ENCODE measurements at places on chromosomes 2 and 18. TPM values are rescaled to one million over a fixed set of nuclear protein-coding genes. Genes with fewer than 3 reads are reported as not detected.
A peak's percentile ranks its signal among the peaks of the same experiment; 100 is the strongest.

The ACVR1 gene
- total RNA-seq = 27.6 TPM

DNA sequence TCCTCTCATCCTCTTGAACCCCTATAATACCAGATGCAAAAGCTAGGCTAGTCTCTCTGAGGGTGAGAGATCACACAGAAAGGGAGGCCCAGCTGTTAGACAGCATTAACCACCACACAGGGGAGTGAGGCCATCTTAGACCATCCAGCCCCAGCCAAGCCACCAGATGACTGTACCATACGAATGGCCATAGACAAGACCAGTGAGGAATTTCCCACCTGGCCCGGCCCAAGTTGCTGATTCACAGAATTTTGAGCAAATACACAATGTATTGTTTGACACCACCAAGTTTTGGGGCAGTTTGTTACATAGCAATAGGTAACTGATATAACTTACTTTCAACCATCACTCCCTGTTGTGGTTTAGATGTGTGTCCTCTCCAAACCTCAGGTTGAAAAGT is 98.2 kb upstream of the CTNNA2 start:
- no peak overlapping the region for H3K27ac ChIP-seq
- H3K36me3 ChIP-seq = no peaks in the 10 kb centered on the region
- DNase-seq = no peak
- no peak overlapping the region for H3K4me3 ChIP-seq
- no peaks in the 10 kb centered on the region for H3K27me3 ChIP-seq
- no peaks in the 10 kb centered on the region for H3K4me1 ChIP-seq

GRCh38 chr2:195572895-195573683 is 83.9 kb upstream of the SLC39A10 start:
- DNase-seq = no peak
- peaks cover 4% of the 10 kb centered on the region for H3K4me1 ChIP-seq
- no peaks in the 10 kb centered on the region for H3K27me3 ChIP-seq
- peak overlapping the region; percentile 39 for H3K27ac ChIP-seq
- no peaks in the 10 kb centered on the region for H3K36me3 ChIP-seq
- H3K4me3 ChIP-seq = no peak overlapping the region

- no peaks in the 10 kb centered on the region for H3K27me3 ChIP-seq
- no peak for DNase-seq
- H3K4me3 ChIP-seq = no peak overlapping the region
- no peaks in the 10 kb centered on the region for H3K36me3 ChIP-seq
Observed at GRCh38 chr2:63788071-63788470, 53.6 kb upstream of the UGP2 start.

DNA sequence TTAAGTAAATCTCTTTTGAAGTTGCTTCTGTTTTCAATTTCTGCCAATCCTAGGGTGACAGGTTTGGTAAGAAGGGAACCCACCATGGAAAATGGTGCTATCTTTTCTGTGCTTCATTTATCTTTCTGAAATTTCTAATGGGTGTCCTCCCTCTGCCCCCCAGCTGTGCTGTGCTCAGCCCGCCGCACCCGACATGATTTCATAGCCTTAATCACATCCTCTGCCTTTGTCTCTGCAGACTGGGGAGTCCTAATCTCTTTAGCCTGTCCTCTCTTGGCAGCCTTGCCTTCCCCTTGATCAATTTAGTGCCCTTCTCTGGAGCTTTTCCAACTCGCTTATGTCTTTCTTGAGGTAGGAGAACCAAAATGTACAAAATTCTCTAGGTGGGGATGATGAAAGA is 49.3 kb downstream of the DNMT3A start:
- peaks cover 5% of the 10 kb centered on the region for H3K4me1 ChIP-seq
- no peak overlapping the region for H3K4me3 ChIP-seq
- H3K27me3 ChIP-seq = no peaks in the 10 kb centered on the region

The STEAP3 gene
- 44.8 TPM for total RNA-seq

Measured in Panc1 (cell line).